ENCODE measurements at places on chromosomes 11 and 22. TPM values are rescaled to one million over a fixed set of nuclear protein-coding genes. Genes with fewer than 3 reads are reported as not detected.
A peak's percentile ranks its signal among the peaks of the same experiment; 100 is the strongest.

The SAA4 gene
- total RNA-seq: not detected

DNA sequence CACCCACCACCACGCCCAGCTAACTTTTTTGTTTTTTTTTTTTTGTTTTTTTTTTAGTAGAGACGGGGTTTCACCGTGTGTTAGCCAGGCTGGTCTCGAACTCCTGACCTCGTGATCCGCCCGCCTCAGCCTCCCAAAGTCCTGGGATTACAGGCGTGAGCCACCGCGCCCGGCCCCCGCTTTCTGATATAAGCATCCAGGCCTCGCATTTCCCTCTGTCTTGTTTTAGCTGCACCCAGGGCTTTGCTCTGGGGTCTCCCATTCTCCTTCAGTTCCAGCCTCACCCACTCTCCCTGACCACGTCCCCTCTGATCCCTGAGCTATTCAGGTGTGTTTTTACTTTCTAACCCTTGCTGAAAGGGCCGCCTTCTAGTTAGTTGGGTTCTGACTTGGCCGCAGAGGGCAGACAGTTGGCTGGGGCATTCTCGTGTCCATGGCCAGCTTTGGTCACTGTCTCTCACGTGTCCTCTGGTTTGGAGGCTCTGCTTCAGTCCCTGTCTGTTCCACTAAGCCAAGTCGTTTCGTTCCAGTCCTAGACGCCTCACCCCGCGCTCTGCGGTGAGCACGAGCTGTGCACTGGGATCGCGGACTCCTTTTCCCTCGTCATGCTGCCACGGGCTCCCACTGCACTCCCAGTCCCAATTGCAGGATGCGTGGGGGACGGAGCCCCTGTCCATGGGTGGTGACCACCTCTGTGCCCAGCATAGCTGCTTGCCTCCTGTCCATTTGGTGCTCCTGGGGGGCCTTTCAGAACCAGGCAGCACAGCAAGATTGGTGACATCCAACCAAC lies 6.0 kb upstream of the TNNT3 start:
- no peak overlapping the region for H3K4me3 ChIP-seq
- H3K36me3 ChIP-seq: peaks cover 5% of the 10 kb centered on the region
- peaks cover 21% of the 10 kb centered on the region for H3K4me1 ChIP-seq
- H3K27me3 ChIP-seq: peaks cover 14% of the 10 kb centered on the region
- peak overlapping the region; percentile 34 for H3K27ac ChIP-seq

GRCh38 chr11:34145847-34146381 lies 40.5 kb downstream of the NAT10 start:
- H3K27me3 ChIP-seq: no peaks in the 10 kb centered on the region
- peaks cover 99% of the 10 kb centered on the region for H3K36me3 ChIP-seq
- no peak overlapping the region for H3K27ac ChIP-seq
- ATAC-seq: no peak
- no peaks in the 10 kb centered on the region for H3K4me1 ChIP-seq
- no peak overlapping the region for H3K4me3 ChIP-seq

- no peak overlapping the region for H3K4me3 ChIP-seq
- no peaks in the 10 kb centered on the region for H3K4me1 ChIP-seq
- no peaks in the 10 kb centered on the region for H3K36me3 ChIP-seq
- H3K27me3 ChIP-seq: peaks cover 44% of the 10 kb centered on the region
- no peak overlapping the region for H3K27ac ChIP-seq
Measured at GRCh38 chr11:131694526-131695424, 324.4 kb downstream of the NTM start.

- no peaks in the 10 kb centered on the region for H3K27me3 ChIP-seq
- H3K36me3 ChIP-seq: peaks cover 98% of the 10 kb centered on the region
- H3K4me3 ChIP-seq: peak overlapping the region; percentile 95
- H3K27ac ChIP-seq: peak overlapping the region; percentile 87
Measured at GRCh38 chr11:62724171-62724570, 3.1 kb downstream of the HNRNPUL2 start.

DNA sequence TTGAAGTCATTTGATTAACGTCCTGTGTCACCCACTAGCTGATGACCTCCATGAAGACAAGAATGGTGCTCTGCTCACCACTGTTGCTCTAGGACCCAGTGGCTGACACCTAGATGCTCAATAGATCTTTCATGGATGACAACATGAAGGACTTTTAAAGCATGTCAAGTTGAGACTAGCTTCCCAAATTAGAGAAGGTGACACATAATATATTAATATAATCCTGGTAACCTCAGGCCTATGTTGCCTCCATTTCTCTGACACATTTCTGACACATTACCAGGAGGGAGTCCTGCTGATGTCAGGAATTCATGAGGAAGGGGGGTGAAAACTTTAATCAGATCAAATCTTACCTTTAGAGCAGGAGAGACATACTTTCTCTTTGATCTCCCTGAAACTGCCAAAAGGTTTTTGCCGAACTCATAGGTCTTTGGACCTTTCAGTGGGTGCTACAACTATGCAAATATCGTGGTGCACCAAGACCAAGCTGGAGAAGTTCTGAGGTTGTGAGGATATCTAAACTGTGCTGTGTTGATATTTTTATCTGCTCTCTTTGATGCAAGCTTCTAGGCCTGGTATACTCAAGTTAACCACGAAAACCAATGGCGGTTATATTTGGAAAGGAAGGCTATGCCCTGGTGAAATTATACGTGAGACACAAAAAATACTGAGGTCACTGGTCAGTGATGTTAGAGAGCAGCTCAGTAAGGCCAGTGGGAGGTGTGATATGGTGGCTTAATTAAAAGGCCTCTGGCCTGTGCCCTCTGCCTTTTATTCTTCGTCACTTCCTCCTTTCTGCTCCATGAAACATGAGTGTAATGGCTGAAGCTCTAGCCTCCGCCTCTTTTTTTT lies 13.2 kb upstream of the AMPD3 start:
- H3K27me3 ChIP-seq: no peaks in the 10 kb centered on the region
- peak; percentile 86 for ATAC-seq
- peaks cover 17% of the 10 kb centered on the region for H3K4me1 ChIP-seq
- peak overlapping the region; percentile 91 for H3K27ac ChIP-seq
- H3K4me3 ChIP-seq: peak overlapping the region; percentile 59
- H3K36me3 ChIP-seq: peaks cover 5% of the 10 kb centered on the region

- H3K4me3 ChIP-seq: peak overlapping the region; percentile 99
- peaks cover 45% of the 10 kb centered on the region for H3K4me1 ChIP-seq
- ATAC-seq: peak; percentile 32
- peak overlapping the region; percentile 100 for H3K27ac ChIP-seq
Measured at GRCh38 chr22:29268511-29269229, 602 bp downstream of the EWSR1 start.

- no peak for ATAC-seq
- H3K27ac ChIP-seq: no peak overlapping the region
- peaks cover 21% of the 10 kb centered on the region for H3K27me3 ChIP-seq
- H3K4me1 ChIP-seq: no peaks in the 10 kb centered on the region
Measured at GRCh38 chr11:112780351-112781087, 180.7 kb upstream of the NCAM1 start.

DNA sequence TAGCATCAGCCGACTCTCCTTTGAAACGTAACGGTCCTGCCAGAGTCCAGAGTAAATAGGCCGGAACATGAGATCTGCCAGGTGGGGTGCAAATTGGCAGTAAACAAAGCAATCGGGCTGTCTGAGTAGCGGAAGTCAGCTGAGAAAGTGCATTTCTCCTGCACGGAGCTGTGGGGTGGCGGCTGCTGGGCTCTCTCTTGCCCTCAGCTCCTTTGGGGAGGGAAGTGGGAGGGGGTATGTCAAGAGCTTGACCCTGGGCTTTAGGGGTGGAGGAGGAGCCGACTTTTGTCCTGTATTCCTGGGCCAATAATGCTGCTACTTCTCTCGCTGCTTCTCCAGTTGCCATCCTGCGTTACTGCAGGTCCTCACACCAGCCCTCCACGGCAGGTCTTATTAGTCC lies 11.6 kb downstream of the GRIK4 start:
- no peaks in the 10 kb centered on the region for H3K4me1 ChIP-seq
- ATAC-seq: no peak
- no peak overlapping the region for H3K27ac ChIP-seq
- peaks cover 9% of the 10 kb centered on the region for H3K27me3 ChIP-seq

DNA sequence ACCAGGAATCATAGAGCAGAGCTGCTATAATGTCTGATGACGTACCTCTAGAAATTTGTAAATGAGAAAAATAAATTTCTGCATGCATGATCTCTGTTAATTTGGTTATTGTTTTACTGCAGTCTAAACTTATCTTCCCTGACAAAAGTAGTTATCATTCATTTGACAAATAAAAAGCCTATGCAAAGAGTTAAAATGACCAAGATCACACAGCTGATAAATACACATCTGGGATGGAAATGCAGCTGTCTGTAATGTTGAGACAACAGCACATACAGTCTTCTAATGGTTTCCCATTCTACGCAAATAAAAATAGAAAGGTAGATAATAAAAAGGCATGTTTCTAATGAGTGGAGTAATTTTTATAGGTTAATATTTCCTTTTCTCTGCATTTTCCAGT lies 225.1 kb upstream of the LUZP2 start:
- no peaks in the 10 kb centered on the region for H3K36me3 ChIP-seq
- no peak overlapping the region for H3K27ac ChIP-seq
- ATAC-seq: no peak
- no peaks in the 10 kb centered on the region for H3K27me3 ChIP-seq

The MFRP gene
- not detected for total RNA-seq

The SLN gene
- total RNA-seq: not detected

The BBOX1 gene
- total RNA-seq: not detected

GRCh38 chr11:125675196-125675595 lies 5.5 kb downstream of the ACRV1 start:
- H3K4me3 ChIP-seq: no peak overlapping the region
- no peaks in the 10 kb centered on the region for H3K27me3 ChIP-seq
- ATAC-seq: peak; percentile 19
- no peaks in the 10 kb centered on the region for H3K4me1 ChIP-seq
- H3K36me3 ChIP-seq: peaks cover 47% of the 10 kb centered on the region
- no peak overlapping the region for H3K27ac ChIP-seq

GRCh38 chr22:44680481-44680894 lies 21.5 kb upstream of the PRR5 start:
- H3K27me3 ChIP-seq: no peaks in the 10 kb centered on the region
- ATAC-seq: no peak
- H3K27ac ChIP-seq: no peak overlapping the region
- no peaks in the 10 kb centered on the region for H3K36me3 ChIP-seq

The TXNRD2 gene
- total RNA-seq: 14.1 TPM

- H3K27me3 ChIP-seq: no peaks in the 10 kb centered on the region
- H3K4me3 ChIP-seq: no peak overlapping the region
- peaks cover 5% of the 10 kb centered on the region for H3K4me1 ChIP-seq
- H3K36me3 ChIP-seq: peaks cover 56% of the 10 kb centered on the region
- no peak for ATAC-seq
Measured at GRCh38 chr11:45856044-45856468, 8.8 kb downstream of the CRY2 start.

The WT1 gene
- total RNA-seq: not detected

DNA sequence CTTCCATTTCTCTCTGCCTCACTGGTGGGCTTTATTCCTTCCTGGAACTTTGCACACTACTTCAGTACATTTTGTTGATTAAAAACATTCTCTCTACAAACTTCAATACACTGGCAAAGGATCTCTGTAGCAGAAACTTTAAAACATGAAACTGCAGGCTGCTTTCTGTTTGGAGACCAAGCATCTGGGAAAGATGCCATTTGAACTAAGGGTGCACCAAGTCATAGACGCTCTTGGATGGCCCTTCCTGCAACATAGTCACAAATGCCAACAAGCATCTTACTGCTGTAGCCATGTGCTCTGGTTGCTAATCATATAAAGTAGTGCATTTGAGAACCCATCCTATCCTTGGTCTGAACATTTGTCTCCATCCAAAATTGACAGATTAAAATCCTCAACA lies 56.4 kb downstream of the SNX19 start:
- H3K27me3 ChIP-seq: peaks cover 18% of the 10 kb centered on the region
- H3K27ac ChIP-seq: no peak overlapping the region
- no peak overlapping the region for H3K4me3 ChIP-seq
- H3K4me1 ChIP-seq: no peaks in the 10 kb centered on the region
- H3K36me3 ChIP-seq: no peaks in the 10 kb centered on the region

DNA sequence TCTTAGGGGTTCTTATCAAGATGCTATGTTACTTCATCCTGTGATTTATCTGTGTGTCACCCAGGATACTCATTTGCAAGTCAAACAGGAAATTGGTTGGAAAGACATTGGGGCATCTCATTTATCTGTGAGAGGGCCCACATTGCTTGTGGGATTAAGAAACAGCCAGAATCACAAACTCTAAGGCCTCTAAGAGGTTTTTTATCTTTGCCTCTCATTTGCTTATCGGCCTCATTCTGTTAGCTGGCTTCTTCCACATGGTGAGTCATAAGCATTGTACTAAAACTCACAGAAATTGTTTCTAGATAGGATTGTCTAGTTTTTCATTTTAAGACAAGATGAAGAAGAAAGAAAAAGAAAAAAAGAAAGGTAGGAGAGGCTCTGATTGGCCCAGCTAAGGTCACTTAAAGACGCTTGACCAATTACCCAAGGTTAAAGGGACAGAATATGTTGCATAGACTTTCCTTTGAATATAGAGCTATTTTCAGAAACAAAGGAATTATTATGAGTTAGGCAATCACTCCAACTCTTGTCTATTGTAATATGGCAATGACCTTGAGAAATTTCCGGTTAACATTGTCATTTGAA lies 121.9 kb downstream of the ARHGAP42 start:
- no peaks in the 10 kb centered on the region for H3K27me3 ChIP-seq
- no peaks in the 10 kb centered on the region for H3K36me3 ChIP-seq
- H3K4me1 ChIP-seq: no peaks in the 10 kb centered on the region
- no peak for ATAC-seq

DNA sequence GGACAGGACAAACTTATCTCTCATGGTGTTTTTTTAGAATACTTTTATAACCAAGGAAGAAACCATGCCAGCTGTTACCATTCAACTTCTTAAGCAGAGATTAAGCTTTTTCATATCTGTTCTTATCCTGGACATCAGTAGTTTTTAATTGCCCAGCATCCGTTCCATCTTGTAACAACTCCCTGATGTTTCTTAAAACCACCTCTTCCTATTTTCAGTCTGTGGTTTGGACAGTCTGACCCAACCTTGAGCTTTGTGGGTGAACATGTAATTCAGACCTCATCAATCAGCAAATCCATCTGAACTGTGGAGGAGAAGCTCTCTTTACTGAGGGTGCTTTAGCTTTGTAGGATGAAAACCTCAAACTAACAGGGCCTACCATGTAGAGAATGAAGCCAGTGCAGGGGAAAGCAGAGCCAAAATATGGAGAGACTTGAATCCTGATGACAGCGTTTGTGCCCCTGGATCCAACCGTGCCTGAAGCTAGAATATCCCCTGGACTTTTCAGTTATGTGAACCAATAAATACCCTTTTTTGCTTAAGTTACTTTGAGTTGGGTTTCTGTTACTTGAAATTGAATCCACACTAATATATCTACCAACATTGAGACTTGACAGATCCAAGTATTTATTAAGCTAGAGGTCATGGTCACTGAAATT lies 9.4 kb downstream of the TUG1 start:
- H3K27me3 ChIP-seq: no peaks in the 10 kb centered on the region
- H3K27ac ChIP-seq: no peak overlapping the region
- no peak for ATAC-seq
- no peak overlapping the region for H3K4me3 ChIP-seq
- H3K4me1 ChIP-seq: no peaks in the 10 kb centered on the region
- peaks cover 29% of the 10 kb centered on the region for H3K36me3 ChIP-seq

DNA sequence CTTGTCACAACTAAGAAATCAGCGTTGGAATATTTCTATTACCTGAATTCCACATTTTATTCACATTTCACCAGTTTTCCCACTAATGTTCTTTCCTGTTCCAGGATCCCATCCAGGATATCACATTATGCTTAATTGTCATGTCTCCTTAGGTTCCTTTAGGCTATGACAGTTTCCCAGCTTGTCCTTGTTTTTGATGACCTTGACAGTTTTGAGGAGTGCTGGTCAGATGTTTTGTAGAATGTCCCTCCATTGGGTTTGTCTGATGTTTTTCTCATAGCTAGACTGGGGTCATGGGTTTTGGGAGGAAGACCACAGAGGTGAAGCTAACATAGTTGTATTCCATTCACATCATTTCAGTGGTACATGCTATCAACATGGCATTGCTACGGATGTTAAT lies 80.8 kb upstream of the HEPHL1 start:
- no peaks in the 10 kb centered on the region for H3K4me1 ChIP-seq
- no peak for ATAC-seq
- no peak overlapping the region for H3K27ac ChIP-seq
- no peaks in the 10 kb centered on the region for H3K36me3 ChIP-seq
- peaks cover 20% of the 10 kb centered on the region for H3K27me3 ChIP-seq
